ENCODE measurements at places on chromosomes 1 and 21.

- DNase-seq: no peak
Measured at GRCh38 chr21:35479065-35479448, 430.0 kb upstream of the RUNX1 start.

DNA sequence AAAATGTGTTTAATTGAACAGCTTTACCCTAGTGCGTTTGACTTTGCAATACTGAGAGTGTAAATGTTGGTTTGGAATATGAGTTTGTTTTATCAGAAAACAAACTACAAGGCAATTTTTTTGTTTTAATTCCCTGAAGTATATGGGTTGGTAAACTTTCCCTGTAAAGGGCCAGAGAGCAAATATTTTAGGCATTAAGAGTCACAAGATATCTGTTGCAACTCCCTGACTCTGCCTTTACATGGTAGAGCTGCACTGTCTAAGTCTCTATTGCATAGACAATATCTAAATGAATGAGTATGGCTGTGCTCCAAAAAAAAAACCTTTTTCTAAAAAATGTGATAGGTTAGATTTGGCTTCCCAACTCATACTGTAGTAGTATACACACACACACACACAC, 115.1 kb upstream of the PBX1 start:
- DNase-seq: no peak

DNA sequence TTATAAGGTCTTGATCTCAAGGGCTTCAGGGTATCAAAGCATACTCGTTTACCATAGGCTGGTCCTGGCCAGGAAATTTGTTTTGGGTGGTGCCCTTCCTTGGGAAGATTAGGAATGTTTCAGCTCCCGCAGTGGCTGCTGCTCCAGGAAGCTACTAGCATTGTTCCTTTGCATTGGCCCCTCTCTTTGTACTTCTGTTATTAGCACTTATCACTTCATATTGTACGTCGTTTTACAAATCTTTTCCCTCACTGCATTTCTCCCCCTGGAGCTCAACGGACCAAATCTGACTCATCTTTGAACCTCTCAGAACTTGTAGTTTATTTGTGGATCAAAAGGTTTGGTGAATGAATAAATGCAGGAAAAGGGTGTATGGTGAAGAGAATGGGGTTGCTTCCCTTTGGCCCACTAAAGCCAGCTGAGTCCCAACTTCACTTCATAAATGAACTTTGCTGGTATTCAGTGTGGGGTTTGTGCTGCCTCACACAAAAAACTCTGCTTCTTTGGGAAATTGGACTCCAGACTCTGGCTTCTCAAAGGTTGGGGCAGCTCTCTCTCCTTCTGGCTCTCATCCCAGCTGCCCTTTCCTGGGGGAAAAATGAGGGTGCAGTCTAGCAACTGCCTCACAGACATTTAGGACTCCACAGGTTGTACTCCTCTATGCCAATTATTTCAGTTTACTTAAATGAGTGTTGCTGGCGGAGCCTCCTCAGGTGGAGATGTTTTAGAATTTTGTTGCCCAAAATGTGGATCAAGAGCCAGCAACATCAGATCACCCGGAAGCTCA, 5.9 kb downstream of the GNAT2 start:
- DNase-seq: no peak

DNA sequence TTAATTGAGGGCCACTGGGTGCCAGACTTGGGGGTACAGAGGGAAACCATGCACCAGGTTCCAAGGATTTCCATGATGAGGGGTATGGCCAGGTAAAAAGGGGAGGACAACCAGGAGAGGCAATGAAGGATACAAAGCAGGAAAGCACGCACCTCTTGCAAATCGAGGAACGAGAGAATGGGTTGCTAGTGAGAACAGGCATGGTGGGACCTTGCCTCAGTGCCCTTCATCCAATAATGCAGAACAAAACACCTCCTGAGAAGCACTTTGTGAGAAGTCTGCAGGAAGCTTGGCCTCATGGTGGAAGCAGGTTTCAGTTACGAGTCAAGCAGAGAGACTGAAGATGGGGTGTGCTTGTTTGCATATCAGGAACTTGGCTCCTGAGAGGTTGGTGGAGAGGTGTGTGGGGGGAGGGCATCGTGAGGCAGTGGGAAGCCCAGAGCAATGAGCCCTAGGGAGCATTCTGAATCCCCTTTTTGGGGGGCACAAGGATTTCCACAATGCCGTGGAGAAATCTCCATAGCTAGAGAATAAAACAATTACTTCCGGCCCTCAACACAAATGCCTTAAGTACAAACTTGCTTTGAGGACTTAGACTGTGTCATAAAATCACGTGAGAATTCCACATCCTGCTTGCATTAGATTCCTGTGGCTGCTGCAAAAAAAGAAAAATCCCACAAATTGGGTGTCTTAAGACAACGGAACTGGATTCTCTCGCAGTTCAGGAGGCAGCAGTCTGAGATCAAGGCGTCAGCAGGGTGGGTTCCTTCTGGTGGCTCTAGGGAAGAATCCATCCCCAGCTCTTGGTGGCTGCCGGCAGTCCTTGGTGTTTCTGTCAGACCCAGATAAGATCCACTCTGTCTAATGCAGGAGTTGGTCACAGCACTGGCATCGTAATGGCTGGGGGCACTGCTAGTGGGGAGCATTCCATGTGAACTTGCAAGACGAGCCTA, 54.9 kb upstream of the BACE2 start:
- peak; percentile 14 for DNase-seq

DNA sequence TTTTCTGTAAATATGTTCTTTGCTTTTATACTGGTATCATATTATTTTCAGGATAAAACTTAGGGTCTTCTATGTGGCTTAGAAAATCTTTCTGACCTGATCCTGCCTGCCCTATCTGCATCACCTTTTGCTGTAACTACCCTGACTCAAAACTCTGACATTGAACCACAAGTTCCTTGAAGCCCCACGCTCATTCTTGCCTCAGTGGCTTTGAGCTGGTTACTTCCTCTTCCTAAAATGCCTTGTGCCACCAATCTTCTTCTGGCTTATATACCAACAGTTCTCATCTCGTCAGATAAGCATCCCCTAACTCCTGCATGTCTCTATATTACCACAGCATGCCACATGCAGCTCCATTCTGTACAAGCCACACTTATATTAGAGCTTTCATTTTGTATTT, 84.5 kb upstream of the LRRC7 start:
- no peak for DNase-seq

DNA sequence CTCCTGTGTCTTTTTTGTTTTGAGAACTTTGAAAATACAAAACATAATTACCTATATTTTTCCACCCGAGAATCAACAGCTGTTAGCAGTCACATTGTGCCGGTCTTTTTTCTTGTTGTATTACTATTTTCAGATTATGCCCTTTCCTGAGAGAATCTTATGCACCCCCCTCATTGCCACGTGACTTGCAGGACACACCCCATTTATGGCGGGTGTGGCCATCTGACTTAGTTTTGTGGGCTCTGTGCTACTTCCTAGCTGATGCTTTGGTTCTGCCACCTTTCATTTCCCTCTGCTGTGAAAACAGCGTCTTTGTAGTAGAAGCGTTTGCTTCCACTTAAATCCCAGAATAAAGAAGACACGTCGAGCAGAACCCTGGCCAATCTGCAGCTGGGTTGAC, 82.8 kb upstream of the SOX13 start:
- no peak for DNase-seq

DNA sequence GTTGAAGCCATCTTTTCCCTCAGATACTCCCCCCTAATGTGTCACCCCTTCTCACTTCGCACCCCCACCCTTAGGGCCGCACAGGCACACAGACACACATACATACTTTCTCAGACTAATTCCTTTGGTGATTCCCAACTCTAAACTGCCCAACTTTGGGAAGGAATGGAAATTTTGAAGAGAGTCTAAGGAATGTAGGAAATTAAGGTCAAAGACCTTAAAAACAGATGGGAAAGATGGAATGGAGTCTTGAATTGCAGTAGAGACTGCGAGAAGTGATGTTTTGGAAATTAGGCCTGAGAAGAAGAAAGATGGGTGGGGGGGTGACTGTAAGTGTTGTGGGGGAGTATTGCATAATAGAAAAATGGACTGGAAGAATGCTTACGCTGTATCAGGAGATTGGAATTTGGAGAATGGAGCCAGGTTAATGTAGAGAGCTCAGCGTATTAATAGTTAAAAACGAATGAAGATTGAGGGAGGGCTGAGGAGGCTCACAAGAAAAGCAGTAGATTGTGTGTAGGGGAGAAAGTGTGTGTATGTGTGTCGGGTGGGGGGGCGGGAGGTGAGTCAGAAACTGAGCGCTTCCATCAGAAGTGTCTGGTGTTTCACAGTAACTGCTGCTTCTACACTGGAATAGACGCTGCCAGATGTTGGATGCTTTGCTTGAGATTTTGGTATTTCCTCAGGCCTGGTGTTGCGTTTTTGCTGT, 1.7 kb downstream of the PIP5K1A start:
- DNase-seq: no peak
